HS-27A (cell line): ENCODE measurements at places on chromosomes 1 and 21.
A peak's percentile ranks its signal among the peaks of the same experiment; 100 is the strongest.

- DNase-seq: no peak
Measured at GRCh38 chr1:32122151-32122550, 14.3 kb downstream of the KPNA6 start.

GRCh38 chr1:29505532-29506220 lies 269.4 kb downstream of the PTPRU start:
- DNase-seq: no peak

GRCh38 chr1:9890224-9890731 lies 19.8 kb downstream of the CTNNBIP1 start:
- peak; percentile 90 for DNase-seq

- peak; percentile 30 for DNase-seq
Measured at GRCh38 chr1:192153276-192153675, 5.0 kb upstream of the RGS18 start.
